ENCODE measurements at places on chromosomes 11 and 22.

DNA sequence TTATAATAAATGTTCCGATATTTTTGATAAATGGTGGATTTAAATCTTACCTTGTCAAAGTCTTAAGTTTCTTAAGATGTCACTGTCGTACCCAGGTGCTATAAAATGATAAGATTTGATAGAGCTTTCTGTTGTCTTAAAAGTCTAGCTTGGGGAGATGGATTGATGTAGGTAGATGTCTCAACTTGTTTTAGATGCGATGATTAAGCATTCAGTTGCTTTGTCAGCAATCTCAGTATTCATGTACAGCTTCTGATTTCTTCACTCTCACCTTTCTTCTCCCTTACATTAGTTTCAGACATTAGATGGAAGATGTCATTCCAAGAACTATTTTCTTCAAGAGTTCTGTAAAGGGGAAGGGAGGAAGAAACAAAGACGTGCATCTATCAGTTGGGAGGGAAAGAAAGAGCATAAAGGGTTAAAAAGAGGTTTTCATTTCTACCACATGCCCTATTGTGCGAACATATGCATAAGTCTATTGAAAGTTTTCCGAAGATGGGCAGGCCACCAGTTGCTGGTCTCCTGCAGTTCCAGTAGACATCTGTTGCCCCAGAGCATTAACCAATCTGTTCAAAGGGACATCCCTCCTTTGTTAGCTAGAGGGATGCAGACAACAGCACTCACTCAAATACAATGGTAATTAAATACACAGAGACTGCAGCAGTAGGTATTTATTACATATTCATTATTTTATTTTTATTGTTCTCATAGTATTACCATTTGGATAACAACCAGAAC is 38.4 kb downstream of the ZC3H12C start:
- no peak for DNase-seq

DNA sequence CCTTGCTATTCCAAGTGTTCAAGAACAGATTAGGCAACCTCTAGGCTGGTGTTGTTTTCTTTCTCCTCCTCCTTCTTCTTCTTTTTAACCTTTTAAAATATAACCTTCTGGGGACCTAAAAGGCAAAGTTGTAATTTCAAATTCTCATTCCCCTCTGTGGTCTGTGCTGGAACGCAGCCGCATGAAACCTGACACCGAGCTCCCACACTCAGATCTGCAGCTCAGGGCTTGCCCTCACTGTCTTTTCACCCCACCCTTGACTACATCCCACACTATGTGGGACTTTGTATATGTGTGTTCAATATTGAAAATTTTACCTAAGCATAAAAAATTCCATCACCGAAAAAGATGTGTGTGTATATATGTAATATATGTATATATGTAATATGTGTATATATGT is 62.0 kb upstream of the ARHGAP42 start:
- no peak for DNase-seq

DNA sequence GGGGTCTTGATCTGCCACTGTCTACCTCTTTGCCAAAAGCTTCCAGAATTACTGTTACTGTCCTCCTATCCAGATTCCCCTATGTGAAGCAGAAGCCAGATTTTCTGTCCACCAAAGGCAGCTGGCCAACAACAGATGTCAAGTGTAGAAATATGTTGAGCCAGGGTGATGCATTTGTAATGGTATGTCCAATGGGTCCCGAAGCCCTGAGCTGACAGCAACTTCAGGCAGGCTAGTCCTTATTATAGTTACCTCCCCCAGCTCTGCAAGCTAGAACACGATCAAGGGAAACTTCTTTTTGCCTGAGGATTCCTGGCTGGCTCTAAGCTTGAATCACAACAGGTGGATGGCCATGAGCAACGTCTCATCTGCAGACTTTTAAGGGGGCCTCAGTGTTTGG is 10.2 kb downstream of the PAMR1 start:
- DNase-seq = no peak

- no peak for DNase-seq
Observed at GRCh38 chr11:38718049-38718448, 2120.0 kb upstream of the RAG2 start.

DNA sequence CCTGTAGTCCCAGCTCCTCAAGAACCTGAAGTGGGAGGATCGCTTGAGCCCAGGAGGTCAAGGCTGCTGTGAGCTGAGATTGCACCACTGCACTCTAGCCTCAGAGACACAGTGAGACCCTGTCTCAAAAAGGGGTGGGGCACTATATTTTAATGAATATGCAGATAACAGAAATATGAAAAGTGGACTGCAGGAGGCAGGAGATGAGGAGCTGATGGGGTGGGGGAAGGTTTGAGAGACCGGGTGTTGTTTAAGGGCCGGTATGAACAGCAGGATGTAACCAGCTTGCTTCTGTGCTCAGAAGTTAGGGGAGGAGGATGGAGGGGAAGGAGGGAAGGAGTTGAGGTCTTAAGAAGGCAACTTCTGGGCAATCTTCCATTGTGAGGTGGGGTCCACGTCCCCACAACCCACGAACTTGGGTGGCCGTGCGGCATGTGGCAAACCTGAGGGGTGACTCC is 1.3 kb upstream of the B4GALNT4 start:
- DNase-seq = no peak
